ENCODE measurements at places on chromosomes 4 and X. TPM values are rescaled to one million over a fixed set of nuclear protein-coding genes. Genes with fewer than 3 reads are reported as not detected.

EVC2 gene
- total RNA-seq: 9.9 TPM

CT45A5 gene
- not detected for total RNA-seq

MTM1 gene
- total RNA-seq: 5.3 TPM

RHOXF2B gene
- not detected for total RNA-seq

TMEM156 gene
- not detected for total RNA-seq

DOK7 gene
- 8.6 TPM for total RNA-seq

NKX6-1 gene
- total RNA-seq: 4.7 TPM

CT55 gene
- total RNA-seq: 0.08 TPM

GRCh38 chr4:76153356-76153755 is 5.2 kb upstream of the NUP54 start:
- DNase-seq: no peak

DNA sequence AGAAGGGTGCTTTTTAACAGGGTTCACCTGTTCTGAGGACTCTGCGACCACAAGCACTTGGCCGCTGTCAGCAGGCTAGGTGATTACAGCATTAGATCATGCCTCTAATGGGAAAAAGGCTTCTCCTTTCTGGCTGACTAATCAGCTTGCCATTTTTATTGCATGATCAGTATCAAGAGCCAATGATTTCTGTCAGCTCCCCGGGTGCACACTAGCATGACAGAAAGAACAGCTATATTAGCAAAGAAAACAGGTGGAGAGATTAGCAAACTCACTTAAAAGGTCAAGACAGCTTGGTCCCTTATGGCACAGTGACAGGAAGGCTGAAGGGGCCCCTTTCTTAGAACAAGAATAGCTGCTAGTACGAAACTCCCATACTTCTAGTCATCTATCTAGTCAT is 170.0 kb downstream of the SMIM20 start:
- DNase-seq: peak; percentile 96

DNA sequence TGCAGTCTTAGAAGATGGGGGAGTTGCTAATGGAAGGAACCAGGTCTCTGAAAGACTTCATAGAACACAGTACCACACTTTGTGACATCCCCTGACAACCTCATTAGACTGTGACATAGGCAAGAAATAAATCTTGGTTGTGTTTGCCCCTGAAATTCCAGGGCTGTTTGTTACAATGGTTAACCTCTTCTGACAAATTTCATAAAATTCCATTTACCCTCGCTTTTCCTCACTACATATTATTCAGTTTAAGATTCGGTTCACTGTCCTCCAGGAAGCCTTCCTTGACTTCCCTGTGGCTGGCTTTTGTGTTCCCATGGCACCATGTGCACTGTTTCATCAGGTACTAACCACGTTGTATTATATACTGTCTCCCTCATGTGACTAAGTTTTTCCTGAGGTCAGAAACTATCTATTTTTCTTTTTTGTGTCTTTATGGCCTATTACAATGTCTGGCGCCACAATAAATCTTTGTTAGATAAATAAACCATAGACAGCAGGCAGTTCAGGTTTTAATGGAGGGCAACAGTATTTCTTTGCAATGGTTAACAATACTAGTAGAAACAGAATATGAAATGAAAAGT is 54.2 kb downstream of the ATXN3L start:
- no peak for DNase-seq

- DNase-seq: no peak
Measured at GRCh38 chr4:132737344-132737743, 411.8 kb upstream of the PCDH10 start.

DNA sequence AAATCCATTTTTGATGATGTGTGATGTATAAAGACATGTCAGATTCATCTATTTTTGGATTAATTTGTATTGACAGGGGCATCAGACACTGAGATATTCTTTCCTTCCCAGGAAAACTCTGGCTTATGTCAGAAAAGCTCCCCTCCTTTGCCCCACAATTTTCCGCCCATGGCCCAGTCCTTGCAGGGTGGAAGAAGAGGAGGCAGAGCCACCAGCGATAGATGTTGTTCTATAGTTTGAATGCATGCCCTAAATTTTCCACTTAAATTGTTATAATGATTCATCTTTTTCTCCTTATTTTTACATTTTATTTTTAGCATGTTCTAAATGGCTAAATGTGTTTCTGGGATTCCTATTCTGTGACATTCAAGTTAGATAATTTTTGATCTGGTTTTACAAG is 149.3 kb downstream of the ARAP2 start:
- DNase-seq: no peak

- DNase-seq: no peak
Measured at GRCh38 chrX:2607113-2607512, 84.0 kb upstream of the CD99 start.

GRCh38 chrX:42943051-42943974 is 165.3 kb upstream of the PPP1R2C start:
- no peak for DNase-seq

GRCh38 chrX:24292353-24292752 is 21.5 kb downstream of the SUPT20HL2 start:
- peak; percentile 38 for DNase-seq

- DNase-seq: peak; percentile 79
Measured at GRCh38 chr4:152352622-152353116, 183.2 kb downstream of the FBXW7 start.

DNA sequence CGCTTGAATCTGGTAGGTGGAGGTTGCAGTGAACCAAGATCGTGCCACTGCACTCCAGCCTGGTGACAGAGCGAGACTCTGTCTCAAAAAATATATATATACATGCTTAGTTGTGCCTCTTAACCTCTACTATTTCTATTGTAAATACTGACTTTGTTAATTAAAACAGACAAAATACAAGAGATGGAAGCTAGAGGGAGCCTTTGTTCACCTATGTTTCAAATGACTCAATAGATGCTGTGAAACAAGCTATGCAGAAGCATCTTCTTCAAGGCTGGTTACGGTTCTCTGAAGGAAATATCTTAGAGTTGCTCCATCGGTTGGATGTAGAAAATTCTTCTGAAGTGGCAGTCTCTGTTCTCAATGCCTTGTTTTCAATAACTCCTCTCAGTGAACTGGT is 6.2 kb downstream of the NCAPG start:
- no peak for DNase-seq

- no peak for DNase-seq
Measured at GRCh38 chr4:180973894-180974293, 1269.3 kb upstream of the TENM3 start.

DNA sequence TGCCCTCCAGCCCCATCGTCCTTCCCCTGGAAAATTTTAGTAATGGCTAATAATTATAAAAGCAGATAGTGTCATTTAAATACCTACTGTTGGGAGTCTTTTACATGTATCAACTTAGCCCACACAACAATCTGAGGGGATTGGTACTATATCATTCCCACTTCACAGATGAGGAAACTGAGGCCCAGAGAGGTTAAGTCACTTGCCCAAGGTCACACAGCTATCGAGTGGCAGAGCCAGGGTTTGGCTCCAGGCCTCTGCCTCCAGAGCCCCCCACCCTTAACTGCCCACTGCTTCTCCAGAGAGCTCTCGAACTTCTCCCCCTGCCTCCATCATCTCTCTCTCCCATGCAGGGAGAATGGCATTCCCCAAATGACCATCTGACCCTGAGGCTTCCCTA is 7.4 kb downstream of the C4orf50 start:
- DNase-seq: no peak

GRCh38 chr4:186695392-186695791 is 28.3 kb downstream of the FAT1 start:
- no peak for DNase-seq

DNA sequence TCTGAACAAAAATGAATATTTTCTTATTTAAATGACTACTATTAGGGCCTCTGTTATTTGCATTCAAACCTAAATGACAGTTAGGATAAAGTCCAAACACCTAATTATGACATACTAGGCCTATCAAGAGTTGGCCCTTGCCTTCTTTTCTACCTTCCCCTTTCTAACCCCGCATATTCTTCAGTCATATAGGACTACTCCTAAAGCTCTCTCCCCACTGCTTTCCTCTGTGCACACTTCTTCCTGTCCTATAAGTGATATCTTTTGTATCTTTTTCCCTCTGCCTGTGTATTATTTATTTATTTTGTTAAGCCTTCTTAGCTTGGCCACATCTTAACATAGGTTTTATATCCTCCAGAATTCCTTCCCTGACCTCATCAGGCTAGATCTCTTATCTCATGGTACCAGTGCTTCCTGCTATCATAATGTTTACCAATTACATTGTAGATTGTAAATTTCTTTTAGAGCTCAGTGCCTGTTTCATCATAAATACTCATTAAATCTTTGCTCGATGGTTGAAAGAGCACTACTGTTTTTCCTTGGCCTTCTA is 22.5 kb downstream of the ERVMER34-1 start:
- DNase-seq: no peak

DNA sequence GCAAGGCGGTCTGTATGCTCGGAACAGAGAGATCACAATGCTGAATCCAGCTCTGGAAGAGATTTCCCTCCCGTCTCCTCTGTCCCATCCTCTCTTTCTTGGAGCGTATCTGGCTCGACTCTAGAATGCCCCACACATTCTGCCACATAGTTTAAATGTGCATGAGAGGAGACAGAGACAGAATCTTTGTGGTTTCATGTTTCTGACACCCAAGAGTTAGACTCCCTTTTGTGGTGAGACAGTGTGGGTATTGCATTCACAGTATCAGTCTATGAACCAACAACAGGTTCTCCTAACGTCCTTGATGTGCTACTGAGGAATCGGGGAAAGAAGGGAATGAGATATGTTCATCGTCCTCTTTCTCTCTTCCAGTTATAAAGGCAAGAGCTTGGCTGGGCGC is 25.3 kb downstream of the FAM47E start:
- DNase-seq: no peak

DNA sequence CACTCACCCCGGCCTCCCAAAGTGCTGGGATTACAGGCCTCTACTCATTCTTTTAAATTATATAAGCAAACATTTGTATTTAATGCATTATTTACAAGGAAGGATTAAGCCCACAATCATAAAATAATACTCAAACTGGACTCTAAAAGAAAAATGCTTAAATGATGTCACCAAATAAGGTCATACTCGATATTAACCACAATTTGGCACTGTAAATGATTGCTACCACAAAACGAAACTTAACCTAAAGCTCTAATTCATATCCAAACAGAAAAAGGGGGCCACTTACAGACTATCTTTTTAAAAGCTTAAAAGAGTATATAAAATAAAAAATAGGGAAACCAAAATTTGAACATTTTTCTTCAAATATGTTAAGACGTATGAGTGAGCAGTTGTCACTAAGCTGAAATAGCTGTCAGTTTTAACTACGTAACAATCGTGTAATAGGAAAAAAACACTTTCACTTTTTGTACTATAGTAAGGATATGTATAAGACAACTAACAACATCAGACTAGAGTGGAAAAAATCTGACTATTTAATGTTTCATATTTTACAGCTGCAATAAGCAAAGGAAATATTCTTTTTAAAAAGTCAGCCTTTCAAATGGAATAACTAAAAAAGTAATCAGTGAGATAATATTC is 108.2 kb upstream of the GPR34 start:
- no peak for DNase-seq

- DNase-seq: no peak
Measured at GRCh38 chr4:75907966-75908365, 5.7 kb upstream of the PPEF2 start.

DNA sequence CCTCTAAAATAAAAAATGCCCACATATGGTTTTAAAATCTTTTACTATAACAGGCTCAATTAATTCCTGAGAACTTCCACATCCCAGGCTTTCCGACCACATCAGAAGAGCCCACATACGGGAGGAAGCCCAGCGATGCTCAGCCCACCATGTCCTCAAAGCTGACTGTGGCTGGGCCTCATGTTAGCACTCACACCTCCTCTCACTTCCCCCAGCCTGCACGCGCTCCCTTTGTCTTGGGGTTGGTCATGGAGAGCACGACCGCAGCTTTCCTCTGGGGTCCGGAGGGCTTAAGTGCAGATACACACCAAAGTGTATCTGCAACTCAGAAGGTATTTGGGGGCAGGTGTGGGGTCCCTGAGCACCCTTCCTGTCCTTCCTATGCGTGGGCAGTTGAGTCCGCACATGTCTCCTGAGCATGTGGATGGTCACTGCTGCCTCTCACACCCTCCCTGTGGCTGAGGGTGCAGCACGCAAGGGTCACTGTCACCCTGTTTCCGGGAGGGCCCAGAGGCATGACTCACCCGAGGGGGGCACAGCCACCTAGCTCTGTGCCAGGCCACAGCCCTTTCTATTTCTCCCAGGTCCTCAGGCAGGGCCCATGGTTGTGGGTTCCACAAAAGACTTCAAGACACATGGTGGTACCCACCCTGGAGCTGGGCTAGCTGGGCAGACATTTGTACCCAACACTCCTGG is 21.2 kb downstream of the WDR1 start:
- DNase-seq: no peak

GRCh38 chr4:59393780-59394179 is 1806.3 kb upstream of the ADGRL3 start:
- no peak for DNase-seq

DNA sequence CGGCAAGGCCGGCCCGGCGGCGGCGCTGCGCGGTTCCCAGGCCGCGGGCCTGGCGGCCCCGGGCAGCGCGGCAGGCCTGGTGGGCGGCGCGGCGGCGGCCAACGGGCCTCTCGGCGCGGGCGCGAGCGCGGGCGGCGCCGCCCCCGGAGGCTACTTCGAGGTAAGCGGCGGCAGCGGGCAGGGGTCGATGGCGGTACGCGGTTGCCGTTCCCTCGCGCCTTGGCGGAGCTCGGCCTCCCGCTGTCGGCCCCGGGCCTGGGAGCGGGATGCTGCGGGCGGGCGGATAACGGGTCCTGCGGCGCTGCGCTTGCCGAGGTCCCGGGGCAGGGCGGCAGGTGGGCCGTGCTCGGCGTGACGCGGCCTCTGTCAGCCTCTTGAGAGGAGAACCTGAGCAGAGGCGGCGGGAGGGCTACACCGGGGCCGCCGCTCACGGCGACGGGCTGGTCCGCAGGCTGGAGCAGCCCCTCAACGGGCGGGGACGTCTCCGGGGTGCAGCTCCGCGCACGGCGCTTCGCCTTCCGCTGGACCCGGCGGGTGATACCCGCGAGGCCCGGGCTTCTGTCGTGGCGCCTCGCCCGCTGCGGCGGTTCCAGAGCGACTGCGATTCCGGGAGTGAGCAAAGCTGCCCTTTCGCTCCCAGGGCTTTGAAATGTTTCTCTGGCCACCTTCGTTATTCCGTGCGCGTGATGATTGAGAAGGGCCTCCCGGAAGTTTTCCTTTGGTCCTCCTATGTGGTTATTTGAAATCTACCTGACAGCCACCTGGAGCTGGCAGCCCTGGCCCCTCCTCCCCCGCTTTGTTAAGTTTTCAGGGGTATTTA is 774 bp downstream of the FAM193A start:
- peak; percentile 40 for DNase-seq

- DNase-seq: no peak
Measured at GRCh38 chr4:99104153-99104552, 15.6 kb upstream of the ADH5 start.

- peak; percentile 10 for DNase-seq
Measured at GRCh38 chrX:100358766-100359165, 51.3 kb downstream of the PCDH19 start.

GRCh38 chr4:150972592-150972991 is 42.5 kb downstream of the LRBA start:
- DNase-seq: peak; percentile 3

- no peak for DNase-seq
Measured at GRCh38 chr4:14816623-14817261, 185.5 kb upstream of the CPEB2 start.

- no peak for DNase-seq
Measured at GRCh38 chr4:4362991-4363697, 23.8 kb upstream of the NSG1 start.

GRCh38 chrX:153075366-153075765 is 3.1 kb downstream of the PNMA6A start:
- DNase-seq: no peak

- DNase-seq: no peak
Measured at GRCh38 chr4:16686195-16686594, 212.2 kb downstream of the LDB2 start.
